ENCODE measurements at places on chromosomes 6 and 20.

DNA sequence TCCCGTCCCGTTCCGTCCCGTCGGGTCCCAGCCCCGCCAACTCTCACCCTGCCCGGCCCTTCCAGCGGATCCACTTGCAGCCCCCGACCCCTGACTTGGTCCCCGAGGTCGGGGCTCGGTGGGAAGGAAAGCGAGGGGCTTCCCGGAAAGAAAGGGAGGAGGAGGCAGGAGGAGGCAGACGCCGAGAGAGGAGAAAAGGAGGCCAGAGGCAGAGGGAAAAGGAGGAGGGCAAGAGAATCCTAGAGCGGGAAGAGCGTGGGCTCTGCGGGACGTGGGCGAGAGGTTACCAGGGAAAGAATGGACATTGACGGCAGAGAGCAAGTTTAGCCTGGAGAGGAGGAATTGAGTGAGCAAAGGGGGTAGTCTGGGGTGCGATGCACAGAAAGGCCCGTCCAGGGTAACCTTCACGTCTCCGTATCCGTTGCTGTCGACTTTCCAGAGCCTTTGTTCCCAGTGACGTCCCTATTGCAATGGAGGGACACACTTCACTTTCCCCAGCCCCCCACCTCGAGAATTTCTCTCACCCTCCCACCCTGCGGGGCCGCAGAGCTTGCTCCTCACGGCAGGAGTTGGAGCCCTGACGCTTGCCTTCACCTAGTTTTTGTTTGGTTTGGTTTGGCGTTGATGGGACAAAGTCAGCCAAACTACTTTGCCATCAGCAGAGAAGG lies 477 bp upstream of the MOXD1 start:
- no peak for DNase-seq

- no peak for DNase-seq
Measured at GRCh38 chr6:159919011-159919511, 28.3 kb downstream of the MAS1 start.

GRCh38 chr6:27894839-27895762 lies 17.1 kb downstream of the OR2B2 start:
- no peak for DNase-seq

DNA sequence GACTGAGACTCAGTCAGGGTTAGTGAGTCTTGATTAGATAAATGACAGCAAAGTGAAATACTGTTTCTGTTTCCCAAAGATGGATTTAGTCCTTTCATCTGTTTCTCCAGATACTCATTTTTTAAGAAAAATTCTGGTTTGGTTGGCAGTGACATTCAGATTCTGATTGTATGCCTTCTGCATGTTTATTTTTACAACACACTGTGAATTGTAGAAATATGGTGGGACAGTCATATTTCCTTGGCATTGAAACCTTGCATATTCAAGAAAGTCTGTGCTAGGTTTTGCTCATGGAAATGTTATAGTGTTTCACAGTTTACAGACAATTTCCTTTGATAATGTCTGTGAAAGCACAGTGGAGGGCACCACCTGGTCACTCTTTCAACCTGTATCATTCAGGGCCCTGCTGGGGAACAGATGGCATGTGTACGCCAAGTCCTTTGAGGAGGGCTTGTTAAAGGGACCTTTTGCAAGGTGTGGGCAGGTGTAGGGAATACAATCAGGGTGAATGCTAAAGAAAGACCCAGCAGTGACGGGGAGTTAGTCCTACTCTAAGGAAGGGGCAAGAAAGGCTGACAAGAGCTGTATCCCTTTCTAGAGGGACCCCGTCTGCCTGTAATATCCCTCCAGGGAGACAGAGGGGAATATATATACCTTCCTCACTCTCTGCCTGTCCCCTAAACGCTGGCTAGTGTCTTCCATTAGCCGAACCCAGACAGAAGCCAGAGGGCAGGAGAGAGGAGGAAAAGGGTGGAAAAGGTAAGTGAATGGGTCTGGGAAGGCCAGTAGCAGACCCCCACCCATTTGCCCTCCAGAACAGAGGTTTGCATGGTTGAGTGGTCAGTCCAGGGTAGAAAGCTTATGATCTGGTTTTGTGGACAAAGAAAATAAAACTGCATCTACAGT lies 10.2 kb downstream of the PLCB4 start:
- no peak for DNase-seq

GRCh38 chr6:32191696-32192607 lies 491 bp downstream of the GPSM3 start:
- no peak for DNase-seq

DNA sequence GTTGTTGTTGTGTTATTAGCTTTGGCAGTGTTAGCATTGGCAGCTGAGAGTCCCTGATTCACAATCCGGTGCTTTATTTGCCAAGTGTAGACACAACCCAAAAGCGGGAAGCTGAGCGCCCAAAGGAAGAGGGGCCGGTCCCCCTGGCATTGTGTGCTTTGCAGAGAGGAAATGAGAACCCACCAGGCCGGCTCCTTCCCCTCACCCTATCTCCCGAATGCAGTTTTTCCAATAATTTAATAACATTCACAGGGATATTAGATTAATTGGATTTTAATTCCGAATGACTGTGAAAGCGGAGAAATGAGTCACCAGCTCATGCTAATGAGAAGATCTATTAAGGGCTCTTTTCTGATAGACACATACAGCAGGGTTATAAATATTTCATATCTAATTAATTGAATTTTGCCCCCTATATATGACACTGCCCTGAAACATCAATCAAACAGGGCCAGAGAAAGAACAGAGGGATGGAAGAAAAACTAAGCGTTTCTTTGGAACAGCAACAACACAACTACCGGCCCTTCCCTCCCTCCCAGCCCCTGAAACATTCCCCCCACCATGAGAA lies 143.8 kb downstream of the MBOAT1 start:
- no peak for DNase-seq

- no peak for DNase-seq
Measured at GRCh38 chr20:62368392-62368975, 1.4 kb upstream of the LAMA5 start.

Measured in T-helper 2 cell (primary cell).